ENCODE measurements at places on chromosomes 7 and 10.

GRCh38 chr7:98189559-98189958 lies 21.7 kb upstream of the BHLHA15 start:
- no peak for DNase-seq

DNA sequence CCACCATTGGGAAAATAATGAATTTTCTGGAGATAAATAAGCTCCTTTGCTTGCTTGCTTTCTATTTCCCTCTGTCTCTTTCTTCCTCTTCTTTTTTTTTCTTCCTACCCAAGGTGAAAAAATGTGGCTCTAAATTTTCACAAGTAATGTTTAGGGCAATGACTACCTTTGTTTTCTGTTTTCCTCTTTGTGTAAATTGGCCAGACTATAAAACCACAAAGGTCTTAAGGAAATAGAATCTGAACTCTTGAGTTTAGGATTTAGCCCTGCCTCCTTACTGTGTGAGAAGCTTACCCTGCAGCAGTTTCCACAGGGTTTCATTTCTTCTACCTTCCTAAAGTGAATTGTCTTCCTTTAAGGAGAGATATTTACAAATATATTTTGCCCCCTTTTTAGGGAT lies 330.4 kb downstream of the ARL4A start:
- no peak for DNase-seq

DNA sequence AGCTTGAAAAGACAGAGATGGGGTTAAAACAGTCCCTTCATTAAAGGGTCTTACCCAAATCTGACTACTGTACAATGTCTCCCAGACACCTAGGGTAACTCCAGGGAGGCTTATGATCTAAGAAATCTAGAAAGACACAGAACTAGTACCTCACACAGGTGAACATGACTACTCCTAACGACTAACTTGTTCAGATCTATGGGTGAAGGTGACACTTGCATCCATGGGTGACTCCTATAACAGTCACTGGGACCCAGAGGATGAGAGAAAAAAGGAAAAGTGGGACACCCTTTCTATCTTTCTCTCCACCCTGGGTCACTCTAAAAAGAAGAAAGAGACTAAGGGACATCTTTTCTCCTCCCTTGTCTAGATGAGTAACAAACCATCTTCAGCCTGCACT lies 19.2 kb downstream of the AKR1C8 start:
- DNase-seq = no peak

DNA sequence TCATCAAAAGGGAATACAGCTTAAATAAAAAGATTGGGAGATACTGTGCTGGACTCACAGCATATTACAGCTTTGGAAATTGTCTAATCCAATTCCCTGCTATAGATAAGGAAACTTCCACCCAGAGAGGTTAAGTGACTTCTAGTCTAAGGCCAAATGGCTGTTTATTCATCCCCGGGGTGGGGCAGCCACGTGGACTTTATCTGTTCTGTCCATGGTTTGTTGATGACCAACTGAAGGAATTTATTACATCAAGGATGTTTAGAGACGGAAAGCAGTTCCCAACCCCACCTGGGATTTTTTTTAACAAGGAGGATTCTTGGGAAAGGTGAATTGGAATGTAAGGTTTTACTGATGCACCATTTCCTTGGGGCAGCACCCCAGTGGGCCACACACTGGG lies 88.6 kb downstream of the ATXN7L1 start:
- DNase-seq = no peak

DNA sequence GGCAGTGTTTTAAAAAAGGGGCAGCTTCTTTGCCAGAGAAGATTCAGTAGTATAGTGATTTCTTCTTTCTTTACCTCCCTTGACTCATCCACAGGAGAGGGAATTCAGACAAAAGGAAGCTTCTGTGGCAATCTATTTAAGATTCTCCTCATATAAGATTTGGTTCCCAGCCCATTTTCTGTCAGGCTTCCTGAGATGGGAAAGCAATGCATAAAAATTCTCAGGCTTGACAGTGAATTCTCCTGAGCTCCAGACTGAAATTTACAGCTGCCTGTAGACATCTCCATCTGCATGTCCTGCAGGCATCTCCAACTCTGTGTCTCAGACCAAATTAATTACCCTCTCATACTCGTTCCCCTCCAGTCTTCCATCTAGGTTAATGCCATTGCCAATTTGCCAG lies 72.8 kb downstream of the TSPAN12 start:
- DNase-seq = no peak

DNA sequence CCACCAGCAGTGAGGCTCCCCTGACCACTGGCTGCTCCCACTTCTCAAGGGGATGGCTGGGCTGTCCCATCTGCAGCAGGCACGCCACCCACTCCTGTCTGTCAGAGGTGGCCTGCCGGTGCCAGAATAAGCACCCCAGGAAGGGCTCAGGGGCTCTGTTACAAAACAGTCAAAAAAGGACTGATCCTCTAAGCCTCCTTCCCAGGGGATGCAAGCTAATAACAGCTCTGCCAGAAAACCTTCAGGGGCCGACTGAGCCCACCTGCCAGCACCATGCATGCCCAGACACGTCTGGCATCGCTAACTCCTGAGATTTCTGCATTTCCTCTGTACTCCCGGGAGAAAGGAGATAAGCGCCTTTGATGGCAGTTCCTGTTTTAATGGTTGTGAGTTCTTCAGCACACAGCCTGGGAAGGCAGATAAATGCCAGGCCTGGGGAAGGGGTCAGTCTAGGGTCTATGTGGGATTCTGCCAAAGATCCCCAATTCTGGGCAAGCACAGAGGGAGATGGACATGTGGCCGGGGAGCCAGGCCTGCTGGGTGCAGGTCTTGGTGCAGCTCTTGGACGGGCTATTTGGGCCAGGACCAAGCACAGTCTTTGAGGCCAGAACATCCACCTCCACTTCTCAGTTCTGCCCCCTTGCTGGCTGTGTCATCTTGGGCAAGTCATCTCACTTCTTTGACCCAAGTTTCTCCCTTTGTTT lies 128.4 kb downstream of the ARHGAP22 start:
- DNase-seq = no peak

GRCh38 chr10:3399756-3400155 lies 227.2 kb upstream of the PITRM1 start:
- no peak for DNase-seq

DNA sequence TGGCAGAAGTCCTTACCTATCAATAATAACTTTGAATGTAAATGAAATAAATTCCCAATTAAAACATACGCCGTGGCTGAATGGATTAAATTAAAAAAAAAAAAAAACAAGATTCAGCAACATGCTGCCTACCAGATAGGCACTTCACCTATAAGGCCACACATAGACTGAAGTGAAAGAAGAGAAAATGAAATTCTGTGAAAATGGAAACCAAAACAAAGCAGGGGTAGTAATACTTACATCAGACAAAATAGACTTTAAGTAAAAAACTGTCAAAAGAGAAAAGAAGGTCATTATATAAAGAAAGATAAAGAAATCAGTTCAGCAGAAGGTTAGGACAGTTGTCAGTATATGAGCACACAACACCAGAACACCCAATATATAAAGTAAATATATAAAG lies 55.3 kb downstream of the TCAF1 start:
- no peak for DNase-seq

GRCh38 chr10:17067376-17068264 lies 62.0 kb downstream of the CUBN start:
- DNase-seq = no peak

GRCh38 chr10:132721725-132722124 lies 64.2 kb downstream of the NKX6-2 start:
- no peak for DNase-seq

- no peak for DNase-seq
Measured at GRCh38 chr10:71293446-71294084, 25.5 kb upstream of the SLC29A3 start.

GRCh38 chr7:3165681-3166580 lies 122.3 kb upstream of the CARD11 start:
- DNase-seq = no peak

- DNase-seq = no peak
Measured at GRCh38 chr7:47570649-47571050, 11.3 kb downstream of the TNS3 start.

DNA sequence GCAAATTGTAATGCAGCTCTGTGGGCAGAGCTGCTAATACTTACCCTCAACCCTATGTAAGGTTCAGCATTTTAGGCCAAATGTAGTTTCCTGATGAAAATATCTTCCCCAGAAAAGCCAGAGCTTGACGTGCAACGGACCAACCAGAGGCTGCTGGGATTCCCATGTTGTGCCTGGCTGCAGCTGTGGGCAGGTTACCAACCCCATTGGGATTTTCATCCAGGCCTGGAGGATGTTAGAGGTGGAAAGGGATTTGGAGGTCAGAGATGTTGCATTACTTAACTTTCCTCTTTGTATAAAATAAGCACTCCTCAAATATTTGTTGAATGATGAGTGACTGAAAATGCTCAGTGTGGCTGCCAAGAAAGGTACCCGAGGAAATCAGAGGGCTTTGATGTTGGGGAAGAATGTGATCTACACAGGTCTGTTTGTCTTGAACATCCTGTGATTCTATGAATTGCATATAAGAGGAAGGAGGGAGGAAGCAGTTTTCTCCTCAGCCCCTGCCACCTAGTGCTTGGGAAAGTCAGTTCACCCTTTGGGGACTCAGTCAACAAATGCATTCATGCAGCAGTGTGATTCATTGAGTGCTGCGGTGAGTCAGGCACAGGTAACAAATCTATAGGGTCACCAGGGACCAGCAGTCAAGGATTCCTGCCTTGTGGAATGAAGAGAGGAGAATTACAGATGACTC lies 487.2 kb downstream of the RPS24 start:
- no peak for DNase-seq

GRCh38 chr10:113171662-113172061 lies 221.6 kb downstream of the TCF7L2 start:
- DNase-seq = no peak

GRCh38 chr7:37970211-37970610 lies 49.8 kb downstream of the EPDR1 start:
- DNase-seq = no peak

DNA sequence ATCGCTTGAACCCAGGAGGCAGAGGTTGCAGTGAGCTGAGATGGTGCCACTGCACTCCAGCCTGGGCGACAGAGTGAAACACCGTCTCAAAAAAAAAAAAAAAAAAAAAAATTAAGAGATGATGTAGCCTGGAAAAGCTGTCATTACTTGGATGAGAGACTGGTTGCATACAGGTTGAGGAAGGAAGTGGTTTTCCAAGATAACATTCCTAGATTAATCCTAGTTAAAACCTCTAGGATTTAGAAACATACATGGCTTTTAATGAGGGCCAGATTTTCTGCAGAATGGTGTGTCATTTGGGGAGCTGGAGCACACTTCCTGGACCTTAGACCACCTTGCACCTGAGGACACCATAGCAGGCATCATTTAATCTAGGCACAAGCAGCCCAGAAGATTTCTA lies 17.8 kb downstream of the VWA2 start:
- DNase-seq = no peak

DNA sequence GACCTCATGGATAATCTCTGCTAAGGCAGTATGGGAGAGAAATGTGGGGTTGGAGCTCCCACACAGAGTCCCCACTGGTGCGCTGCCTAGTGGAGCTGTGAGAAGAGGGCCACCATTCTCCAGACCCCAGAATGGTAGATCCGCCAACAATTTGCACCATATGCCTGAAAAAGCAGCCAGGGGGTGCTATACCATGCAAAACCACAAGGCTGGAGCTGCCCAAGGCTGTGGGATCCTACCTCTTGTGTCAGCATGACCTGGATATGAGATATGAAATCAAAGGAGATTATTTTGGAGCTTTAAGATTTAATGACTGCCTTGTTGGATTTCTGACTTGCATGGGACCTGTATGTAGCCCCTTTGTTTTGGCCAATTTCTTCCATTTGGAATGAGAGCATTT lies 27.0 kb upstream of the SAMD9L start:
- DNase-seq = no peak

- peak; percentile 22 for DNase-seq
Measured at GRCh38 chr10:12699258-12699700, 302.2 kb downstream of the CCDC3 start.

DNA sequence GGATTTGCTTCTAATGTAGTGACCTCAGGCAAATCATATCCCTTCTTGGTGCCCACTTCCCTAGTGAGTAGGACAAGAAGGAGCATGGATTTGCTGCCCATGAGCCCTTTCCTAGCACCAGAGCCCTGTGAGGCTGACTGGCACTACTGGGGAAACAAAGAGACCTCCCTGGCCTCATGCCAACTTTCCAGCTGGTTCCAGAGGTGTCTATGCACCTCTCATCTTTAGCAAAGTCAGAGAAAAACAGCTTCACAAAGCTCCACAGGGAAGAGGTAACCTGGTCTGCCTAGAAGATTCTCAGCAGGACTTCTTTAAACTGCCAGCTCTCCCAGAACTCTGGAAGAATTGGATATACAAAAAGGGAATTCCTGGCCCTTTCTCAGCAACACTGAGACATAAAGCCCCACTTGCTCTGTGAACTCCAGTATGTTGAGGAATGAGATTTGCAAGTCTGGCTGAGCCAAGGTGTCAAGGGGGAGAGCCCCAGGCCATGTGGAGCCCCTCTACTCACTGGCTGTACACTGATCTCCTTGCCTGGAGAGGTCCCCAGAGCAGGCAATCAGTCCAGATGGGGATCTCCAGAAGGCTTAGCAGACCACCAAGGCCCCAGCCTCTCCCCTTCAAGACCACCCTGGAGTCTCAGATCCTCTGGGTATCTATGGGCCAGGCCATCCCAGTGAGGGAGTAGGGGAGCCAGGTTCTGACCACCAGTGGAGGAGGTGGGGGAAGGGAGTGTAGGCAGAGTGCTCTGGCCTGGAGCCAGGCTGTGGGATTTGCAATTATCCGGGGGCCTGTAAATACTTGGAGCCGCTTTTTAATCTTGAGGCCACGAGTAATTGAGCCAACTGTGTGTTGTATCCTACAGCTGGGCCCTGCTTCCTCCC lies 24.4 kb upstream of the RBM20 start:
- no peak for DNase-seq

GRCh38 chr10:11435581-11435981 lies 175.9 kb downstream of the USP6NL start:
- DNase-seq = no peak

- no peak for DNase-seq
Measured at GRCh38 chr7:120709252-120709971, 148.5 kb downstream of the TSPAN12 start.

DNA sequence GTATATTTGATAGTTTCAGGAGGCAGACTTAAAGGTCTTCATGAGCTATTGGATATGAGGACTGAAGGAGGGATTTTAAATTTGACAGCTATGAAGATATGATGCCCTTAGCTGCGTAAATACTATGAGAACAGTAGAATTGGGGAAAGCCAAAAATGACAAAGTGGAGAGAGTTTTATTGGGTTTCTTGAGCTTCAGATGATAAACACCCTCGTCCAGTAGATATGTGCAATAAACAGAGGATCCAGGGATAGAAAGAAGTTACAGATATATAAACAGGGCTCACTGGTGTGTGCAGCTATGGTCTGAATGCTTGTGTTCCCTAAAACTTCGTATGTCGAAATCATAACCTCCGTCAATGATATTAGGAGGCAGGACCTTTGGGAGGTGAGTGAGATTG lies 131.3 kb downstream of the INHBA start:
- DNase-seq = no peak

- no peak for DNase-seq
Measured at GRCh38 chr10:33419311-33419710, 84.8 kb upstream of the NRP1 start.

GRCh38 chr7:157041514-157042277 lies 31.2 kb upstream of the MNX1 start:
- no peak for DNase-seq
